NCI-H510A treated with DMSO at 0.1 percent for 48 hours (cell line): ENCODE measurements at places on chromosomes 13 and 19.

DNA sequence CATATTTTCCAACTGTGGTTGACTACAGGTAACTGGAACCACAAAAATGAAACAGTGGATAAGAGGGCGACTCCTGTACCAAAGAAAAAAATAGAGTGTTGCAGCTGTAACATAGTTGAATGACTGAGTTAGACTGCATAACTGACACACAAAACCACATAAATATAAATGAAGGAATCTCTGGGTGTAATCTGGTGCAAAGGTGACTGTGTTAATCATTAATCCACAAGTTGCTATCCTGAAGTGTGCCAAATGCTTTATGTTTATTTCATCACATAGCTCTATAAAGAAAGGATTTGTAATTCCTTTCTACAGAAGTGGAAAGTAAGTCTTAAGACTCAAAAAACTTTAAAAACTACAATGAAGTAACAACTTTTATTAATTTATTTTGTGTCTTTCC, 6.0 kb upstream of the GJB2 start:
- no peak for DNase-seq

DNA sequence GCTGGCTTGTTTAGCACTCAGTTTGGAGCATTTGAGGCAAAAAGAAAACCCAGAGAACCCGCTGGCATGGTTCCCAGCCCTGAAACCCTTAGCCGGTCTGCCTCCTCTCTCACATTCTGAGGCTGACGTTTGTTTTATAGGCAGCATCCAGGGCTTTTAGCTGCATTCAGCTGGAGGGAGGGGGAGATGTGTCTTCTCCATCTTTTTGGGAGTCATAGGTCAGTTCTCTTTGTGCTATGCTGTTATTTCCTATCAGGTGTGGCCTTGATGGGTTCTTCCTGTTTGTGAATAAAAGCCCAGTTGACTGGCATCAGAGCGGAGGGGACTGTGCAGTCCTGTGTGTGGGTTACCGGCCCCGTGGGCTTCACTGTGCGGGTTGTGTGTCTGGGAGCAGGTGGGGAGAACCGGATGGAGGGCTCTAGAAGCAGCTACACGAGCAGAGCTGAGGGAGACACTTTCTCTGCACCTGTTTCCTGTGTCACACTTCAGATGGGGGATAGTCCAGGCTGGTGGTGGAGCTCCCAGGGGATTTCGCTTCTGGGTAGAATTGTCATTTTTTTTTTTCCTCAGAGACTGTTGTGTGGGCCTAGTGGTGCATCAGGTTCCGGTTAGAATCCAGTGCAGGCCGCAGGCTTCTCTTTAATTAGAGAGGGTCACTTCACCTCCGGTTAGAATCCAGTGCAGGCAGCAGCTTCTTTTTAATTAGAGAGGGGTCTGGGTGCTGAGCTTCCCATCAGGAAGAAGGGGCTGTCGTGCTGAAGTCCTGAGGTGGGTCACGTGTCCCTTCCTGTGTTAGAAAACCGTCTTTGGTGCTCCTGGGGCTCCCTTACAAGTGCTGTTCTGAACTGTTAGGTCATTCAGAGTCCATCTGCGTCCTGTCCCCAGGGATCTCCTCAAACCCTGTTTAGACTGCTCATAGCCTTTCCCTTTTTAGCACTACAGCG, 69.6 kb downstream of the ARHGEF7 start:
- DNase-seq = peak; percentile 64

- DNase-seq = peak; percentile 64
Observed at GRCh38 chr13:20182231-20182846, 10.4 kb downstream of the GJB2 start.

GRCh38 chr19:39502640-39503417, 4.1 kb downstream of the DLL3 start:
- DNase-seq = no peak

DNA sequence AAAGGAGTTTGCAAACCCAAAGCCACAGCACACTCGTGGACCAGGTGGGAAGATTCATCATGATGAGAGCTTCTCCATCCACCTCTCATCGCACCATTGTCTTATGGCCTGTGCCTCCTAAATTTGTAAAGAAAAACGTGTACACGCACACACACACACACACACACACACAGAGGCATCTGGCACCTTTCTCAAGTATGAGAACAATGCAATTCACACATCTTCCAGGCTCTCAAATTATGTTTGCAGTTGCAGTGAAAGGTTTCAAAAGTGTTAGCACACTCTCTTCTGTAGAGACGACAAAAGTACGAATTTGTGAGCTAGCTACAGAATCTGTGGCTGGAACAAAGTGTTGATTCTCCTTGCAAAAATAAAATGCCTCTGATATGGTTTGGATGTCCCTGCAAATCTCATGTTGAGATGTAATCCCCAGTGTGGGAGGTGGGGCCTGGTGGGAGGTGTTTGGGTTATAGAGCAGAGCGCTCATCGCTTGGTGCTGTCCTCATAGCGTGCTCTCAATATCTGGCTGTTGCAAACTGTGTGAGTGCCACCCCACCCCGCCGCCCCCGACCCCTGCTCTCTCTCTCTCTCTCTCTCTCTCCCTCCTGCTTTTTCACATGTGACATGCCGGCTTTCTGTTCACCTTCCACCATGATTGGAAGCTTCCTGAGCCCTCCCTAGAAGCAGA, 21.8 kb upstream of the RAB20 start:
- no peak for DNase-seq

DNA sequence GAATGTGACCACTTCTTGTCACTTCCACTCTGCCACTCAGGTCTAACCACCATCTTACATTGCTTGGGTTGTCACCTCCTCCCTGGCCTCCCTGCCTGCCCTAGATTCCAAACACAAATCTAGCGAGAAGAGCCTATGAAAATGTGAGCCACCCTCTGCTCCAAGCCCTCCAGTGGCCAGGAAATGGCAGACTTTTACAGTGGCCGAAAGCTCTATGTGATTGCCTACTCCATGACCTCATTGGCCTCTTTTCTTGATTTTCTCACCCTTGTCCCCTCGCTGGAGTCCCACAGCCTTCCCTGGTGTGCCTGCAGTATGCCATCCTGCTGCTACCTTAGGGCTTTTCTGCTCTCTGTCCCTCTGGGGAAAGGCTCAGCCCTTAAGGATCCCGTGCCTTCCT, 84.2 kb downstream of the LRCH1 start:
- no peak for DNase-seq

DNA sequence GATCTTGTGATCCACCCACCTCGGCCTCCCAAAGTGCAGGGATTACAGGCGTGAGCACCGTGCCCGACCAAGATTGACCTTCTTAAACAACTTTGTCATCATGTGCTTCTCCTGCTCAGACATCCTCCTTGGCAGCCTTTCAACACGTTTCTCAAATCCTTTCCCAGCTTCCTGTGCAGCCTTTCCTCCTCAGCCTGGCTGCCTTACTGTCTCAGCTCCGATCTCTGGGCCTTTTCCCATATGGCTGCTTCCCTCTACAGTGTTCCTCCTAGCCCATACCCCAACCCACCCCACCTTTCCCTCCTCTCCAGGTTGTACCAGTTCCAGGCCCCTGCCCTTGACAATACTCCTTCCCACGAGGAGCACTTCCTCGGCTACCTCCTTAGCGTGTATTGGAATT, 7.2 kb downstream of the PHF11 start:
- DNase-seq = no peak

DNA sequence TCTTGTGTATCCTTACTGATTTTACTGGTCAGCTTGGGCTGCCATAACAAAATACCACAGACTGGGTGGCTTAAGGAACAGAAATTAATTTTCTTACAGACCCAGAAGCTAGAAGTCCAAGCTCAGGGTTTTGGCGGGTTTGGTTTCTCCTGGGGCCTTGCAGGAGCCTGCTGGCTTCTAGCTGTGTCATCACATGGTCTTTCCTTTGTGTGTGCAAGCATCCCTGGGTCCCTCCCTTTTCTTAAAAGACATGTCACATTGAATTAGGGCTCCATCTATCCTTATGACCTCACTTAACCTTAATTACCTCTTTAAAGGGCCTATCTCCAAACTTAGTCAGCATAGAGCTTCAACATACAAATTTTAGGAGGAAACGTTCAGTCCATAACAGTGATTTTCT, 23.4 kb downstream of the UBAC2 start:
- no peak for DNase-seq

GRCh38 chr13:59633290-59633689, 530.4 kb downstream of the DIAPH3 start:
- no peak for DNase-seq

DNA sequence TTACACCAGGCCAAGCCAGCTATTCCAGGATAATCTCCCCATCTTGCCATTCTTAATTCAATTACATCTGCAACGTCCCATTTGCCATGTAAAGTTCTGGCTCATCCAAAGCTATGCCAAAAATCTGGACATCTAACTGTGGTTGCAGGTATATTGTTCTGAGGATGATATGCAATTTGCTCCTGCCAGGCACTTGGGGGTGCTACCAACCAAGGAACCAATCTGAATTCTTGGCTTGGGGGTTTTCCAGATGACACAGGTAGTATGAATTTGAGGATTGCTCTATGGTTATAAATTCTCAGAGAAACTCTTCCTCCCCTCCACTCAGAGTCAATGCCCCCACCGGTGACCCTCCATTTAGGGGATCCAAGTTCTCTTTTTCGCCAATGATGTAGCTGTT, 33.0 kb downstream of the CRYL1 start:
- DNase-seq = no peak

DNA sequence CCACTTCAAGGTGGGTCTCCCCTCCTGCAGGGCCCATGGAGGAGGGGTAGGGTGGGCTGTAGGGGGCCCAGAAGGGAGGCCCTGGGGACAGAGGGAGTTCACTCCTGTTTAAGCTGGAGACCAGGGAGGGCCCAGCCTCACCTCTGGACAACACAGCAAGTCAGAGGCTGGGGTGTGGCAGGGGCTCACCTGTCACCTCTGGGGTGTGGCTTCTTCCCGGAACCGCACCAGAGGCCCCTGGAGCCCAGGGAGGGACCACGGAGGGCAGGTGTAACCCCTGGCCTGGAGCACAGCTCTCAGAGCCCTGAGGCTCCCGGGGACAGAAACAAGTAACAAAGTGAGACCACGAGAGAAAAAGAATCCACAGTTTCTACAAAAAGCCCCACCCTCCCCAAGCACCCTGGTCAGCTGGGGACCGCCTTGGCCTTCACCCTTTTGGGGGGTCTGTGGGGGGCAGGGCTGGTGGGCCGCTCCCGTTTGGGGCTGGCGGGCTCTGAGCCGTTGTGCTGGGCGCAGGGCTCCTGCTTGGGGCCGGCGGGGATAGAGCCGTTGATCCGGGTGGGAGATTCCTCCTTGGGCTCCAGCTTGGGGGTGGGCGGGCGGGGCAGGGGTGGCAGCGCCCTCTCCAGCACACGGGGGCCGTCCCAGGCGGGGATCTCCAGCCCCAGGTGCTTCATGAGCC, 8.0 kb downstream of the SIRT6 start:
- no peak for DNase-seq

DNA sequence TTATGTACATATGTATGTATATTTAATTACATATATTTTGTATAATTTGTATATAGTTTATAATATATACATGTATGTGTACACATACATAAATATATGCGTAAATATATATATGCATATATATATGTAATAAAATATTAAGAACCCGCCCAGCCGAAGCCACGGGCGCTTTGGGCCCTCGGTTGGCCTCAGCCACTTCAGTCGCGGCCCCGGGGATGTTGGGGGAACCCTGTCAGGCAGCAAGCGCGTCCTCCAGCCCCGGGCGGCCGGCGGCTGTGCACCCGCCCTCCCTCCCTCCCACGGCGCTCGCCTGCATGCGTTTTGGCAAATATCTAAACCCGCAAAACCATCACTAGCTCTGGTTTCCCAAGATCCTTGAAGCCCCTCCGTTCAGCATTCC, 7.9 kb upstream of the ZNF606 start:
- no peak for DNase-seq

- DNase-seq = no peak
Observed at GRCh38 chr19:16371540-16371986, 46.9 kb downstream of the KLF2 start.

GRCh38 chr19:54203151-54203611, 2.5 kb downstream of the RPS9 start:
- no peak for DNase-seq

GRCh38 chr13:113802090-113802531, 43.1 kb downstream of the TMEM255B start:
- no peak for DNase-seq

DNA sequence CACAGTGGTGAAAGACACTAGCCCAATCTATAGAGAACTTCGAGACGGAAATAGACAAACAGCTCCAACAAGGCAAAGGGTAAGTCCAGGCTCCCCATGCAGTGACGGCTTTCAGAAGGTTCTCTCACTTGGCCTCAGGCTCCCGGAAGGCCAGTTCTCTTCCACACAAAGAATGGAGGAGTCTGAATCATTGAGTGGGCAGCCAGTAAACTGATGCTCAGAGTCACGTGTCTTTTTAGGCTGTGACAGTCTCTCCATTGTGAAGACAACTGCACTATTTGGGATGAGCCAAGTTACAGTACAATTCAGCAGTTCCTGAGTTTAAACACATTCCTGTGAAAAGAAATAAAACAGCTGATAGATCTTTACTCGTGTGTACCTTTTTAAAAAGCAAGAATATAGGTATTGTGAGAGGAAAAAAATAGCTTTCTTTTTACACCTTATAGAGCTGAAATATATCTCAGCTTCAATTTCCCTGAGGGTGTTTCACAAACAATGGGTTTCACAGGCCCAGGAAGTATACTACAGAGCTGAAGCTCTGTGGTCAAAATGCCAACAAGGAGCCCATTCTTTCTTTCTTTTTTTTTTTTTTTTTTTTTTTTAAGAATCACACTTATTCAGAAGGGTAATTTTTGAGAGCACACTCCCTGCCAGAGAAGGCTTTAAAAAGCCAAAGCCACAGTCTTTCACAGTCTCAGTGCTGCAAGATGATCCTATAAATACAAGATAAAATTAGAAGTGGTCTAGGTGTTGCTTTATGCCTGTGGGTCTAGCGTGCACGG, 135.1 kb downstream of the FREM2 start:
- DNase-seq = no peak

GRCh38 chr13:79778741-79779460, 297.9 kb downstream of the NDFIP2 start:
- DNase-seq = no peak

DNA sequence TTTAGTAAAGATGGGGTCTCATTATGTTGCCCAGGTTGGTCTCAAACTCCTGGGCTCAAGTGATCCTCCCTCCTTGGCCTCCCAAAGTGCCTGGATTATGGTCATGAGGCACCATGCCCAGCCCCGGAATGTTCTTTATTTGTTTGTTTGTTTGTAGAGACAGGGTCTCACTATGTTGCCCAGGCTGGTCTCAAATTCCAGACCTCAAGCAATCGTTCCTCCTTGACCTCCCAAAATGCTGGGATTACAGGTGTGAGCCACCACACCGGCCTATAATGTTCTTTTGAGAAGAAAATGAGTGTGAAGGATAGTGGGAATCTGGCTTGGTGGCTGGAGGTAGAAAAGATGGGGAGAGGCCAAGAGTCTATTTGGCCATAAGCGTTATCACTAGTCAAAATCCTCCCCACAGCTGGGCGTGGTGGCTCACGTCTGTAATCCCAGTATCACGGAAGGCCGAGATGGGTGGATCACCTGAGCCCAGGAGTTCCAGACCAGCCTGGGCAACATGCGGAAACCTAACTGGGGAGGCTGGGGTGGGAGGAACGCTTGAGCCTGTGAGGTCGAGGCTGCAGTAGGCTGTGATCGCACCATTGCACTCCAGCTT, 5.2 kb upstream of the BBC3 start:
- DNase-seq = no peak

GRCh38 chr13:96958286-96958891, 35.9 kb downstream of the OXGR1 start:
- DNase-seq = peak; percentile 63
